NCI-H1436 (cell line): ENCODE measurements at places on chromosomes 5 and 9.

DNA sequence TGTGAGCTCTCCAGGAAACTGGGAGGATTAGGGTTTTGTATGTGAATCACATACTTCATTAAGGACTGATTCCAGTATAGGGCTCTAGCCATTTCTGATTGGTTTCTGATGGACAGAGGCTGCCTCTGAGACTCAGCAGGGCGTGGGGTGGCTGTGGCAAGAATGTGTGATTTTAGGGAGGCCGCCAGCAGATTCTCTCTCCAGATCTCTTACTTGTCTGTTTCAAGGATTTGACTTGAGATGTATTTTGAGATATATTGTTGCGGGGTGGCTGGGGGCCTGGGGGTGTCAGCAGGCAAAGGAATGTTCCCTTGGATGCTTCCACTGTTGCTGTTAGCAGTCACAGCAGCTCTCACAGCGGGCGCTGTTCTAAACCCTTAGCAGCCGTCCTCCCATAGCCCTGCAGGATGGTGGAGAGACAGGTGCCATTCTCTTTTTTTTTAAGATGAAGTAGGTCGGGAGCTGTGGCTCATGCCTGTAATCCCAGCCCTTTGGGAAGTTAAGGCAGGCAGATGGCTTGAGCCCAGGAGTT lies 8.0 kb upstream of the HNRNPAB start:
- DNase-seq, result no peak

DNA sequence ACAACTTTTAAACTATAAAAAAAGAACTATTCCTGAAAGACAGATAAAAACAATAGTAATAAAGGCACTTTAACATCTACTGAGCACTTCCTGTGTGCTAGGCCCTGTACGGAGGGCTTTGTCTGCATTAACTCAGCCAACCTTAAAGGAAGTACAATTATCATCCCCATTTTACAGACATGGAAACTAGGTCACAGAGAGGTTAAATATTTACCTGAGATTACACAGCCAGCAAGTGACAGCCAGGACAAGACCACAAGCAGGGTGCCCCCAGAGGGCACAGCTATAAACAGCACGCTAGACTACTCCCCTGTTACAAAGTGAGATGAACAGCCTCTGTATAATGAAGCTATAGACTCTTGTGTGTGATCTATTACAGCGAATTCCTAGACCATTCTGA lies 25.5 kb downstream of the DDX31 start:
- no peak for DNase-seq

- peak; percentile 29 for DNase-seq
Observed at GRCh38 chr5:88883059-88883835, at the start of gene MEF2C. Gene MEF2C (minus strand): TSS chr5:88883184. CDS start chr5:88823788, 59,396 bp downstream.

DNA sequence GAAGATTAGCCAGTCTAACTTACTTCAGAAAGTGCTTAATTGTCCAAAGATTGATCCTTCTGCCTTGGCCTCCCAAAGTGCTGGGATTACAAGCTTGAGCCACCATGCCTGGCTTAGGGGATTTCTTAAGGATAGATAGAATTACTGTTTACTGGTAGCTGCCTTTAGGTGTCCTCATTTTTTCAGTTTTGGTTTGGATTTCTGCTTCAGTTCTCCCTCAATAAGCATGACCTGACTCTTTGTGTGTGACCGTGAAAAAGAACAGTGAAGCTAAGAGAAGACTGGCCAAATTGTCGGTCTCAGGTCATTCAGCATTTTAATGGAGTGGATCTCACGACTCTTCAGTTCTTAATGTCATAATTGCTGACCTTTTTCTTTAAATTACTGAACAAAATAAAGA lies 22.9 kb upstream of the CMYA5 start:
- no peak for DNase-seq

DNA sequence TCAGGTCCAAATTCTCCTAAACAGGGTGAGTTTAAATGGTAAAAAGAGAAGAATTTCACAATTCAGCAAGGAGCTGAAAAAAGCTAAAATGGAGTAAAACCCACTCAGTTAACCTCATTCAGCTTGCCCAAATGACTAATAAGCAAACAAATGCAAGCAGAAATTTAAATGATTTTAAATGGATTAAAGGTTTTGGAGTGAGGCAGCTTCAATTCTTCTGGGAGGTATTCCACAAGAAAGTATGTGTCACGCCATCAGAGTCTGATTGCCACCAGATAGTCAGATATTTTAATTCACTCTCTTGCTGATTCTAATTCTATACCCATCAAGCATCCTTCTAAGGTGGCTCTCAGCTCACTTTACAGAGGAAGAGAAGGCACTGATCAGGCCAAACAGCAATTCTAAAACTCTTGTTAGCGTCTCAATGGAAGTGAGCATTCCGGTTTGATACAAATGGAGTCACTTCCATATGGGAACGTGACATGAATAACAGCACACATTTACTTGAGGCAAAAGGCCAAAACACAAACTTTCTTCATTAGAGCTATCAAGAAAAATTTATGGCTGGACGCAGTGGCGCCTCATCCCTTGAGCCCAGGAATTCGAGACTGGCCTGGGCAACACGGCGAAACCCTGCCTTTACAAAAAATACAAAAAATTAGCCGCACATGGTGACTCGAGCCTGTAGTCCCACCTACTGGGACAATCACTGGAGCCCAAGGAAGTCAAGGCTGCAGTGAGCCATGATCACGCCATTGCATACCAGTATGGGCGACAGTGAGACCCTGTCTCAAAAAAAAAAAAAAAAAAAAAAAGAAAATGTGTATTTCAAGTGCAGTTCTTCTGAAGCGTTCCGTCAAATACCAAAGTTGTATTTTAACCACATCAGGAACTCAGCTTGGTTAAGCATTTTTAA lies 2.0 kb downstream of the CLK4 start:
- no peak for DNase-seq

DNA sequence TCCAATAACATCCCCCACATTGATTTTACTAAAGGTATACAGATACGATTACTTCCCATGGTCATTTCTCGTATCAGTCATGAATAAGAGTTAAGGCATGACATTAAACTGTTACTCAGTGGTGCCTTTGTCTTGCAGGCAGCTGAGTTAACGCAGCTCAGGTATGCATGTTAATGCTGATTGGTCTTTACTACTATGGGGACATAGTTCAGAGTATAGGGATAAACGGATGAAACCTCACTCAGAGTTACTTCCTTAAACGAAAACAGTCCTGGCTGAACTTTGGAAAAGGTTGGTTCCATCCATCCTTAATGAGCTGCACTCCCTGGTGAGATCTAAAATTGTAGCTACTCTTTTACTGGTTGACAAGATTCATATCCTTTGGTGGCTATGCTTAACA lies 87.0 kb downstream of the ACTL7B start:
- no peak for DNase-seq

DNA sequence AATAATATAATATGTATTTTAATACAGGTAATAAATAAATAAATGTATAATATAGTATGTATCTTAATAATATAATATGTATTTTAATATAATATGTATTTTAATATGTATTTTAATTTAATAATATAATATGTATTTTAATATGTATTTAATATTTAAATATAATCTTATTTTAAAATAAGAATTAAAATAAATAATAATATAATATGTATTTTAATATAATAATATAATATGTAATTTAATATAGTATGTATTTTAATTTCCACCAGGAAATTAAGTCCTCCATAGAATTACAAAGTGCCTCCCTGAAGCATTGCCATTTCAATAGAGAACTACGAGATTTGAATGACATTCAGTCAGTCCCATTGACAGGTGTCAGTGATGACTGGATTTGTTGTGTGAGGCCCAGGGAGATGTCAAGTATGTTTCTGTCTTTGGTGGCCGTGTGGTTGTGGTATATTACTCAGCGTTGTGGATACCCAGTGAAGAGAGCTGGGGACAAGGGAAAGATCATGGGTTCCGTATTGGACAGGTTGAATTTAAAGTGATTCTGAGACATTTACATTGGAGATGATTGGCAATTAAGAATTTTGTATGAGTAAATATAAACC lies 14.2 kb upstream of the C5orf46 start:
- no peak for DNase-seq

DNA sequence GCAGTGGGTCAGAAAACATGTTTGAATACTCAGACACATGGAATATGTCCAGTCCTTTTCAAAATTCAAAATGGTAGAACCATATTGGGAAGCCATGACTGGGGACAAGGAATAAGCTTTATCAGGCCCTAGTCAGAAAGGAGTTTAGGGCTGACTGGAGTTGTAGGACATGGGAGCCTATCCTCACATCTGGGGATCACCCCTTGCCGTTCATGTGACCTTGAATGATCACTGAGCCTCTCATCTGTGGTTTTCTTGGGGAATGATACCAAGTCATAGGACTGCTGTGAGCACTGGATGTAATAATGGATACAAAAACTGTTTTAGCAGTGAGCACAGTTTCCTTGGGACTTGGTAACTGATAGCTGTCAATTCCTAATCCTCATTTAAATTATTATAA lies 84.7 kb downstream of the IQGAP2 start:
- DNase-seq, result no peak

DNA sequence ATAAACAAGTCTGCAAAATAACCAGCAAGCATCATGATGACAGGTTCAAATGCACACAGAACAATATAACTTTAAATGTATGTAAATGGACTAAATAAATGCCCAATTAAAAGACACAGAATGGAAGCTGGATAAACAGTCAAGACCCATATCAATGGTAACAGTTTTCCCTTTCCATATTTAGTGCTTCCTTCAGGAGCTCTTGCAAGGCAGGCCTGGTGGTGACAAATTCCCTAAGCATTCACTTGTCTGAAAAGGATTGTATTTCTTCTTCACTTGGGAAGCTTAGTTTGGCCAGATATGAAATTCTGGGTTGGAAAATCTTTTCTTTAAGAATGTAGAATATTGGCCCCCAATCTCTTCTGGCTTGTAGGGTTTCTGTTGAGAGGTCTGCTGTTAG lies 120.2 kb upstream of the RASA1 start:
- no peak for DNase-seq

- DNase-seq, result no peak
Observed at GRCh38 chr5:88885002-88885401, 2.0 kb upstream of the MEF2C start.

DNA sequence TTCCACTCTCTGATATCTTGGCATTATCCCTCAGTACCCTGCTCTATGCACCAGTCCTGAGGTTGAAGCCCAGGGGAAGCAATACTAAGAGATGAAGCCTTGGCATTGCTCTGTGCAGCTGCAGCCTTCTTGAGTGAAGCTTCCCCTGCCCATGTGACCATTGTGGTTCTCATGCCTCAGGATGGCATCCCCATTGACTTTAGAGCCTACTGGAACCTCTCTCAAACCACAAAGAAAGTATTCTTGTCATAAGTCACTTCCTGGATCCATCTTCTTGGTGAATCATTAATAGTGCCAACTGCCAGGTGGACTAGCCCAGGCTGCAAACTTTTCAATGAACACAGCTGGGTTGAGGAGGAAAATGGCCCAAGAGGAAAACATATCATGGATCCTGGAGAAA lies 283.9 kb upstream of the RFX3 start:
- no peak for DNase-seq

GRCh38 chr5:180313677-180314505 lies 22.0 kb upstream of the MAPK9 start:
- no peak for DNase-seq

- DNase-seq, result no peak
Observed at GRCh38 chr5:132776938-132777208, 166 bp downstream of the SEPTIN8 start.

GRCh38 chr5:109388407-109388806 lies 21.4 kb downstream of the PJA2 start:
- no peak for DNase-seq

- no peak for DNase-seq
Observed at GRCh38 chr5:13866792-13867191, 77.7 kb downstream of the DNAH5 start.

DNA sequence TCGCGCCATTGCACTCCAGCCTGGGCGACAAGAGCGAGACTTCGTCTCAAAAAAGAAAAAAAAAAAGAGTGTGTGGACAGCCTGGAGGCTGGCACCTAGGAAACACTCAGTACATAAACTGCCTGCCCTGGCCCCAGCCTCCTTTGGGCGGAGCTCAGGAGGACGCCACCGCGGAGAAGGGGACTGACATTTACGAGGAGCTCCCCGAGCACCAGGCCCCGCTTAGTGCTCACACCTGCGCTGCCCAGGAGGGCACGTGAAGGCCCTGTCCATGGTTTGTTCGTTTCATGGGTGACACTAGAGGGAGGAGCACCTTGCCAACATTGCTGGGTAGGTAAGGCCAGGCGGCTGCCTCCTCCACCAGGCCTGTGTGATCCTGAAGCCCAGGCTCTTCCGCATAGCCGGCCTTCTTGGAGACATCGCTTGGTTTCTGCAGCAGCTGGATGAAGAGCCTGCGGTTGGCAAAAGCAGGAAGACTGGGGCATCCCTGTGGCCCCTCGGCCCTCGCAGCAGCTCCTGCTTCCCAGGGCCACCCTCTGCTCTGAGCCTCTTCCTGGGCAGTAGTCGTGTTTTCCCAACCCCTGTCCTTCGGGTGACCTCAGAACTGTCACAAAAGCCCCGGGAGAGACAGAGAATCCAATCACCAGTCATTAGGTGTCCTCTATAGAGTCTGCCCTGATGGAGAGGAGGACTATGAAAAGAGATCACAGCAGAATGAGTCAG lies 26.2 kb upstream of the LAMC3 start:
- DNase-seq, result no peak

GRCh38 chr5:109611505-109611904 lies 78.2 kb upstream of the MAN2A1 start:
- peak; percentile 3 for DNase-seq

DNA sequence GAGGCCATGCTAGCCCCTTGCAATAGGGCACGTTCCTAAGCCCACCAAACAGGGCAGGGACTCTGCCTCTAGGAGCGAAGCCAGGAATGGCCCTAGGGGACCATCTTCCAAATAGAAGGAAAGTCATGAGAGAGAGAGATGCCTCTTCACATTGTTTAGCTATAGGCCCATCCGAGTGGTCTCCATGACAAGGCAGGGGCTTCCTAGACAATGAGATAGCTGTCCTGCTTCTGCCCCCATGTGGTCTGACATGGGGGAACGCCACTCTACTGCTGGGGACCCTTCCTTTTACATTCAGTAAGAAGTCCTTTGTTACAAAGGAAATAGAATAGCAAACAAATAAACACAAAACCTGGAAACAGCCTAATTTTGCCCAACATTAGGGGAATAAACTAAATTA lies 17.9 kb upstream of the KIF4B start:
- DNase-seq, result no peak

GRCh38 chr5:58450018-58450417 lies 9.9 kb downstream of the PLK2 start:
- no peak for DNase-seq

- DNase-seq, result peak; percentile 31
Observed at GRCh38 chr9:130561056-130561455, 18.3 kb upstream of the FUBP3 start.

GRCh38 chr5:178376921-178377582 lies 144.4 kb upstream of the PHYKPL start:
- DNase-seq, result no peak
